Small intestine (tissue), 16 donors: ENCODE measurements at places on chromosomes 4 and X. TPM values are rescaled to one million over a fixed set of nuclear protein-coding genes. Genes with fewer than 3 reads are reported as not detected.

DNA sequence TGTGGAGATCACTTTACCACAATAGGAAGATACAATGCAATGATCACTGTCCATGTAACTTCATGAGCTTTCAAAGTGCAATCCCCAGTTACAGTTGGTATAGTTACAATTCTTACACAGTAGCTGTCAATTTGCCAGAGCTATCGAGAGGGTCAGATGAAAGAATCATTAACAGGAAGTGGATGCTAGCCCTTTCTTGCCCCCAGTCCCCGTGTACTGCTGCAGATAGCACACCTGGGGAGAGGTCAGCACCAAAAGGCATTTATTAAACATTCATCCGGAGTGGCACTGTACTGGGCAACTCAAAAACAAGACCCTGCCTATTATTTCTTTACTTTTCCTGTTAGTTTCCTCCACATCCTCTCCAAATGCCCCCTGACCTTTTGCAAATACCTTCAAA, 47.7 kb downstream of the SOD3 start:
- DNase-seq = no peak

- DNase-seq = no peak
These were observed 9.2 kb upstream of the NPFFR2 start for GRCh38 chr4:72022553-72022952.

- no peak for DNase-seq
These were observed 84.6 kb downstream of the FBXO8 start for GRCh38 chr4:174198828-174199227.

The LRAT gene
- 4.3 TPM for polyA plus RNA-seq

- DNase-seq = no peak
These were observed 260.2 kb upstream of the PPARGC1A start for GRCh38 chr4:24150034-24150433.

DNA sequence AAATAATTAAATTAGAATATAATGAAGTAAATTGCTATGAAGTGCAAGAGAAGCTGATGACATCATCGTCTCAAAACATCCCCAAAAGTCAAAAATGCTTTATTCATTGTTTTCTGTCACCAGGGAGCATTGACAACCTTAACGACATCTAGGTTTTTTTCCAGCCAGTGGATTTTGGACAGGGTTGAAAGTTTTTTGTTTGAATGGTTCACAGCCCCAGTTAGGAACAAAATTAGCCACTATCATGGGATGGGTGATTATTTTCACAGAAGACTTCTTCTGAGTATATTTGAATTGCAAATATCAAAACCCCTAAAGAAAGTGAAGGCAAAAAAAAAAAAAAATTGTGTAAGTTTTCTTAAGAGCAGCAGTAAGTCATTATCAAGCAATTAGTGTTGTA, 826.1 kb downstream of the STPG2 start:
- no peak for DNase-seq

DNA sequence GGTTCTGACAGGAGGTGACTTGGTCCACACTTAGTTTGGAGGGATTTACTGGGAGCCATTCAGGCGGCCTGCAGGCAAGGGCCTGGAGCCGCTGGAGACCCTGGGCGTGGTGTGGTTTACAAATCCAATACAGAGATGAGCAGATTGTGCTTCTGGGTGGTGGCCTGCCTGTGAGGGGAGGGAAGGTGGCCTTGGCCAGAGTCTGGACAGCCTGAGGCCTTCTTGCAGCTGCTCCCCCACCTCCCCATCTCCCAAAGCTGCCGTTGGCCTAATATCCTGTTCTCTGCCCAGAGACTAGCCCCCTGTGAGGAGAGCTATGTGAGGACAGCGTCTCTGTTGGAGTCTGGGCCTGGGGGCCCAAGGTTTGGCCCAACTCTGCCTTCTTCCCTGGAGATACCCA, 163.9 kb upstream of the MAMLD1 start:
- DNase-seq = no peak

GRCh38 chr4:168634276-168634802, 137.5 kb downstream of the PALLD start:
- DNase-seq = no peak

The TRPC3 gene
- polyA plus RNA-seq = 0.72 TPM

- no peak for DNase-seq
These were observed 7.3 kb downstream of the SHOX start for GRCh38 chrX:637660-638481.

GRCh38 chr4:21470535-21470934, 478.0 kb downstream of the KCNIP4 start:
- no peak for DNase-seq

- DNase-seq = no peak
These were observed 63.2 kb upstream of the MCUB start for GRCh38 chr4:109496875-109497274.

GRCh38 chr4:128009428-128009827, 44.2 kb downstream of the ABHD18 start:
- DNase-seq = no peak

GRCh38 chr4:92776080-92776479, 472.3 kb downstream of the GRID2 start:
- no peak for DNase-seq

The FBXW7 gene
- 7.5 TPM for polyA plus RNA-seq

DNA sequence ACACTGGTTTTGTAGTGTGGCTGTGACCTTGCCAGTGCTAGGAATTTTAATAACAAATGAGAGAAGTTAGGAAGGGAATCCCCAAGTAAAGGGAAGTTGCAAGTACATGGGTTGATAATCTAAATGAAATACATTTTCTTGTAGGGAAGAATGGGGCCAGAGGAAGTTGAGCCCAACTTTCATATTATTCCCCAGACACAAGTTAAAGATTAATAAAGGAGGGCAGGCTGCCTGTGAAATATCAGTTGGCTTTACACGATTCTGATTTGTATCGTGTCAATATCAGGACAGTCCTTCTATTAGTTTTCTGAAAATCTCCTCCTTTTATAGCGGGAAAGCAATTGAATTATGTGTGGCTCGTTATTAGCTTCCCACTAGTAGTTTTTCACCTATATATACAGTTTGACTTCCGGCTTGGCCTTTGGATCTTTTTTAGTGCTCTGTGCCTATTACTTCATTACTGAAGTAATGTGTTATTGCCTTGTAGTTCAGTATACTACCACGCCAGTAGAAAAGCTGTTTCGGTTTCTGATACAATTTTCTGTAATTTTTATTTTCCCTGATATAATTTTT, 1.7 kb downstream of the PDLIM5 start:
- peak; percentile 88 for DNase-seq

GRCh38 chr4:115126491-115126890, 13.1 kb upstream of the NDST4 start:
- no peak for DNase-seq

DNA sequence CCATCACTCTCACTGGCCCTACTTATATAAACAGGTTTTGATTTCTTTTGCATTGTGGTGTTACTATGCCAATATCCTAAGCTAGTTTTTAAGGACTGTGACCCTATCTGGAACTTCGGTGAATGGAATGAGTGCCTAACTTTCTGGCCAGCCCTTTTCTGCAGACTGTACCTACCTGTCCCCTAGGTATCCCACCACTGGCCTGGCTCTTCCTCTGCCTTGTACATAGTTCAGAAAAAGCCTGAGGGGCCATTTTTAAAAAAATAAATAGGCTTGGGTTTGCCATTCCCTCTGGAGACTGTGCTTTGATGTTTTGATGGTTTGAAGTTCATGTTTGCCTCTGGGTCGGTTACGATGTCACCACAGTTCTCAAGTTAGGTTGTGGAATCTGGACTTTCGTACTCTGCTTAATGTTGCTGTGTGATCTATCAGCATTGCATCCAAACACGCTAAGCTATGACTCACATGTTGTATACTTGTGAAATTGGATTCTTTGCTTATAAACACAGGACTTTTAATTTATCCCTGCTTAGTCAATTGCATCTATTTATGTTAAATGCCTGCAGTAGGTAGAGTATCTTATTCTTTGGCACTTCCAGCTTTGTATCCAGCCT, 182.0 kb downstream of the ANKRD50 start:
- peak; percentile 71 for DNase-seq

- DNase-seq = peak; percentile 30
These were observed 978.3 kb upstream of the GRID2 start for GRCh38 chr4:91325495-91325894.

The TEX13D gene
- polyA plus RNA-seq = not detected

DNA sequence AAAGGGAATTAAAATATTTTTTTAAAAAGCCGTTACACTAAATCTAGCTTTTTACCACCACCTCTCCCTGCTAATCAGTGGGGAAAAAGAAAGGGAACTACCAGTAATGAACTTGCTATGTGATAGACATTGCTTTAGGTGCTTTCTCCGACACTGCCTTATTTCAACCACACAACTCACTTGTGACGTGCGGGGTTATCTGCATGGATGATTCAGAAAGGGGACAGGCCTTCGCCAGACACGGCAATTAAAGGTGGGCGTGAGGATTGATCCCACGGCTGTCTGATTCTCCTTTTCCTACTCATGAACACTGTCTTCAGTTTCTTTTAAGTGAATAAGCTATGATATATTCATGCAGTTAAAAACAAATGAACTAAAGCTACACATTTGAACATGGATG, 882 bp upstream of the CXCR3 start:
- no peak for DNase-seq

The RPL10 gene
- polyA plus RNA-seq = 5,086 TPM

The F9 gene
- not detected for polyA plus RNA-seq

The CTAG1A gene
- not detected for polyA plus RNA-seq

DNA sequence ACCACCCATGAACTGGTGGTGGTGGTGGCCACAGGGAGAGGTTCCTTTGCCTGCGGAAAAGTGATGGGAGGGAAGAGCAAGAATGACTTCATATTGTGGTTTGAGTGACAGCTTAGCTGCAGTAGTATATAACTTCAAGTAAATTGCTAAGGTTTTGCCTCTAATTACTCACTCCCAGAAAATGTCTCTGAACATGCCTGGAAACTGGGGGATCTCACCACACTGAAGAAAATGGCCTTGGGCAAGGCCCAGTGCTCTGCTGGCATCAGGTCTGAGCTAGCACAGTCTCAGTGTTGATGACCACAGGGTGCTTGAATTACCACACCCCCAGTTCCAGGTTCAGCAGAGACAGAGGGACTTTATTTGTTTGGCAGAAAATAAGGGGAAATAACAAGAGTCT, 2085.4 kb downstream of the ARAP2 start:
- no peak for DNase-seq

GRCh38 chr4:90845777-90846176, 718.6 kb downstream of the CCSER1 start:
- DNase-seq = peak; percentile 6

GRCh38 chr4:182846036-182846435, 71.2 kb downstream of the DCTD start:
- no peak for DNase-seq

GRCh38 chr4:1087371-1087770, 26.0 kb downstream of the RNF212 start:
- DNase-seq = no peak

GRCh38 chr4:90246816-90247215, 119.6 kb downstream of the CCSER1 start:
- peak; percentile 28 for DNase-seq

DNA sequence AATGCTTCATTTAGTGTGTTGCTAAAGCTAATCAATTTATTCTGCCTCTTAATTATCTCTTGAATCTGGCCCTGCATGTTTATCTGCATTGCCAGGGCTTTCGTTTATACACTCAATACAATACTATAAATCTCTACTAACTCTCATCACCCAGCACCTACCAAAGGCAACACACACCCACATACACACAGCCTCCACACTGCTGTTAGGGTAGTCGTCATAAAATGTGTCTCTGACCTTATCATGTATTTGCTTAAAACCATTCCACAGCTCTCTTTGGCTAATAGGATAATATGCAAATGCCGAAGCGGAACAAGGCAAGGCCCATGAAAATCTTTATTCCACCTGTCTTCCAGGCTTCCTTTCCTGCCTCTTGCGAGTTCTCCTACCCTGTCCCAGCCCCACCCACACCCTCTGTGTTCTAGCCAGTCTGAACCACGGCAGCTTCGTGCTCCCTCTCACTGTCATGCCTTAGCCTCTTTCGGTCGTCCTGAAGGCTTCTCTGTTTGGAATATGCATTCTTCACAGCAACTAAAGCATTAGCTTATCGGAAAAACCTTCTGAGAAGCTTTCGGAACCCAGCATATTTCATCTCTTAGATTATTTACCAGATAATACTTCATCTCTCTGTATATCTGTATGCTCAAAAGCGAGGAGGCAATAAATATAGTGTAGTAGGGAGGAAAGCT, 333.5 kb downstream of the TENM3 start:
- DNase-seq = no peak

GRCh38 chrX:154749856-154750255, 1.0 kb downstream of the GAB3 start:
- DNase-seq = peak; percentile 2

DNA sequence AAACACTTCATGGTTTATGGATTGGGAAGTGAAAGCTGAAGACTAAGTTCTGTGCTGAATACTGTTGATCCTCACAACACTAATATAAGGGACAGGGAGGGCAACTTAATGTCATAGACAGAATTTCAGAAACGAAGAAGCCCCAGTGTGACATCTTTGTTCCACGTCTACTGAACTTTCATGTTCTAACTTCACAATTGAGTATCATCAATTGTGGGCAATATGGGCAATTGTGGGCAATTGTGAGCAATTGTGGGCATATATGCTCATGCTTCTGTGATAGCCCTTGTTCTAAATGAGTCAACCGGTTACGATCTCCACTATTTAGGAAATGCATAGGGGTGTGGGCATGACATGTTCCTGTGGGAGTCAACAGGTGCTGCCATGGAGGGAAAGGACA, 33.7 kb downstream of the CYBB start:
- DNase-seq = no peak

The AMOT gene
- polyA plus RNA-seq = 5.4 TPM

- no peak for DNase-seq
These were observed 133.3 kb upstream of the RAI2 start for GRCh38 chrX:17994429-17994828.

DNA sequence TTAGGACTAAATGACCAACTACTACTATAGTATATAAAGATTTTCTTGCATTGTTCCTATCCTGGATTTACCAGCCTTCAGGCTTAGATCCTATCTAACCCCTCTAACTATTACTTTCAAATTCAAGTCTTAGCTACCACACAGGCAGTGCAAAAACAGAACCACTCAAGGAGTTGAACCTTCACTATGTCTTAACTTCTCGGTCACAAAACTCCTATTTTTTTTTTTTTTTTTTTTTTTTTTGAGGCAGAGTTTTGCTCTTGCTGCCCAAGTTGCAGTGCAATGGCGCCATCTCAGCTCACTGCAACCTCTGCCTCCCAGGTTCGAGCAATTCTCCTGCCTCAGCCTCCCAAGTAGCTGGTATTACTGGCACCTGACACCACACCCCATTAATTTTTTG, 6.3 kb upstream of the FAM200B start:
- DNase-seq = no peak

DNA sequence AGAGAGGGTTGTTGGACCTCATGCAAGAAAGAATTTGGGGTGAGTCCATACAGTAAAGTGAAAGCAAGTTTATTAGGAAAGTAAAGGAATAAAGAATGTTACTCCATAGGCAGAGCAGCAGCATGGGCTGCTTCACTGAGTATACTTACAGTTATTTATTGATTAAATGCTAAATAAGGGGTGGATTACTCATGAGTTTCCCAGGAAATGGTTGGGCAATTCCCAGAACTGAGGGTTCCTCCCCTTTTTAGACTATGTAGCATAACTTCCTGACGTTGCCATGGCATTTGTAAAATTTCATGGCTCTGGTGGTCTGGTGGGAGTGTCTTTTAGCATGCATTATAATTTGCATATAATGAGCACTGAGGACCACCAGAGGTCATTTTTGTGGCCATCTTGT, 16.7 kb downstream of the PPP4R3C start:
- peak; percentile 1 for DNase-seq

The COX7B2 gene
- not detected for polyA plus RNA-seq

The KCTD8 gene
- 0.07 TPM for polyA plus RNA-seq

- no peak for DNase-seq
These were observed 121.7 kb downstream of the TEX13A start for GRCh38 chrX:105098812-105099211.

The CDS1 gene
- 29.9 TPM for polyA plus RNA-seq

GRCh38 chr4:141155586-141155985, 22.3 kb upstream of the RNF150 start:
- no peak for DNase-seq
